ENCODE measurements at places on chromosomes 5 and 9.

- DNase-seq = no peak
These were observed 34.1 kb upstream of the SIL1 start for GRCh38 chr5:139232147-139232724.

DNA sequence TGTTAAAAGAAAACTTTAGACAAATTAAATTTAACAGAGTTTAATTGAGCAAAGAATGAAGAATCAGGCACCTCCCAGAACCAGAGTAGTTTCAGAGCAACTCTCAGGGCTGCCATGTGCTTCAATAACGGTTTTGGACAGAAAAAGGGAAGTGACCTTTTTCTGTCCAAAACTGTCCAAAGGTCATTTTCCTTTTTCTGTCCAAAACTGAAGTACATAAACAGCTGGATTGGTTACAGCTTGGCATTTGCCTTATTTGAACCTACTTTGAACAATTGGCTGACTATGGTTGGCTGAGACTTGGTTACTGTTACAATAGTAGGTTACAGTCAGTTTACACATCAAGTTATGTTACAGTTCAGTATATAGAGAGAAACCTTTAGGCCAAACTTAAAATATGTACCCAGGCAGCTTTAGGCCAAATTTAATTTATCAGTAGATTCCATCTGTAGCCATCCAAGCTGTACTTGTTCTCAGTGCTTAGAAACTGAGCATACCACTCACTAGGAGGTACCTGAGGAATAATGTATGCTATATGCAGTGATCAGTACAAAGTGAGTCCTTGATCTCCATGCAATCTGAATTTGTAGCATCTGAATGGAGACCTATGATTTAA lies 44.0 kb downstream of the C9orf85 start:
- no peak for DNase-seq

- DNase-seq = no peak
These were observed 277.2 kb upstream of the CDH9 start for GRCh38 chr5:27315363-27316270.

DNA sequence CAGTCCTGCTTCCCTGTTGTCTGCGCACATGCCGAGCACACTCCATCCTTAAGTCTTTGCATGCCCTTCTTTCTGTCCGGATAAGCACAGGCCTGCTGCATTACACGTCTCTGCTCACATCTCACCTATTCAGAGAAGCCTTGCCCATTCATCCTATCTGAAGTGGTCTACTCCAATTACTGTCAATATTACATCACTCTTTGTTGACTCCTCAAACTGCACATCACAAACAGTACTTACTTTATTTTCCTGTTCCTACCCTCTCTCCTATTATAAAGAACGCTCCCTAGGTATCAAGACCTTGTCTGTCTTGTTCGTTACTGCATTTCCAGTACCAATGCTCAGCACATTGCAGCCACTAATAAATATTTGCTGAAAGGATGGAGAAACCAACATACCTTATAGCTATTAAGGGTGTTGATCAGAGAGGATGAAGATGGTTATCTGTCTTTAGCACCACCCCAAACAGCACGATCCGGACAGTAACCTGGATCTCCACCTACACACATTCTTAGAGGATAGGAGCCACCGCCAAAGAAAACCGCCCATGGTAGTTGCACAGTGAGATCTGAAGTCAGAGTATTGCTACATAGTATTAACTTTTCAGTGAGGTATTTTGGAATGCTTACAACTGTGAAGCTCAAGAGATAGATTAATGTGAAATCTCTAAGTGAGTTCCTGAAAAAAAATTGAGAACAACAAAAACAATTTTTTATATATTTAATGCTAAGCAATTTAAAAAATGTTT lies 1.6 kb upstream of the PRRC1 start:
- no peak for DNase-seq

DNA sequence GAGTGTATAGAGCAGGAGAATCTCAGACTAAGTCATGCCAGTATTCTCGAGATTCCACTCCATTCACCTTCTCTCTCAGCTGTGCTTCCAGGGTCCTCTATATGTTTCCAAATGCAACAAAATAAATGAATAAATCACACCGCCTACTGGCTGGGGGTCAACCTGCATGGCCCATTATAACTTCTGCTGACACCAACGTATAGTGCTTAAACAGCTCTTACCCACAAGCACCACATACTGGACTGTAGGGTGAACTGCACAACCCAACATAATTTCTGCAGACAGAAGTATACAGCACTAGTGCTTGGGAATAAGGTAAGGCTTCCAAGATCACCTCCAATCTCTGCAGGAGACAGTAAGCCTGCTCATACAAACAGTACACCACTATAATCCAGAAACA lies 33.1 kb upstream of the HTR4 start:
- peak; percentile 64 for DNase-seq

DNA sequence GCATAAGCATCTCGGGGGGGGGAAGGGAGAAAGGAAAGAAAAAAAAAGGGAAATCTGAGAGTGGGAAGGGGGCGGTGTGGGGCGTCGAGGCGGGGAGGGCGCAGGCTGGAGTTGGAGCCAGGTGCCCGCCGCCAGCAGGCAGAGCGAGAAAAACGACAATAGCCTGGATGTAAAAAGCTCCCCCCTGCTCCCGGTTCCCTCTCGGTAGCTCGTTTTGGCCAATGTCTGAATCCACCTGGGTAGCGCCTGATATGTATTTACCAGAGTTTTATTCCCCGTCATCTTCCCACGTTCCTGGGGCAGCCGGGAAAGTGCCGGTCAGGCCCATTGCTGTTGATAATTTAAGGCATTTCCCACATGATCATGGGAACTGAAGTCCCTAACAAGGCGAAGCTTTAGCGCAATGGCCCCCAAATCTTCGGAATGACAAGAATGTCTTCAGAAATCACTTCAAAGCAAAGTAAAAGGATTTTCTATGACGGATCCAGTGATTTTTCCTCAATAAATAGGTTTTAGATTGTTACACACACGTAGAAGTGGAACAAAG lies 3.0 kb upstream of the OTP start:
- no peak for DNase-seq

GRCh38 chr5:83377131-83377865 lies 94.2 kb upstream of the VCAN start:
- DNase-seq = no peak

- no peak for DNase-seq
These were observed 19.1 kb upstream of the TRIO start for GRCh38 chr5:14123974-14124482.

DNA sequence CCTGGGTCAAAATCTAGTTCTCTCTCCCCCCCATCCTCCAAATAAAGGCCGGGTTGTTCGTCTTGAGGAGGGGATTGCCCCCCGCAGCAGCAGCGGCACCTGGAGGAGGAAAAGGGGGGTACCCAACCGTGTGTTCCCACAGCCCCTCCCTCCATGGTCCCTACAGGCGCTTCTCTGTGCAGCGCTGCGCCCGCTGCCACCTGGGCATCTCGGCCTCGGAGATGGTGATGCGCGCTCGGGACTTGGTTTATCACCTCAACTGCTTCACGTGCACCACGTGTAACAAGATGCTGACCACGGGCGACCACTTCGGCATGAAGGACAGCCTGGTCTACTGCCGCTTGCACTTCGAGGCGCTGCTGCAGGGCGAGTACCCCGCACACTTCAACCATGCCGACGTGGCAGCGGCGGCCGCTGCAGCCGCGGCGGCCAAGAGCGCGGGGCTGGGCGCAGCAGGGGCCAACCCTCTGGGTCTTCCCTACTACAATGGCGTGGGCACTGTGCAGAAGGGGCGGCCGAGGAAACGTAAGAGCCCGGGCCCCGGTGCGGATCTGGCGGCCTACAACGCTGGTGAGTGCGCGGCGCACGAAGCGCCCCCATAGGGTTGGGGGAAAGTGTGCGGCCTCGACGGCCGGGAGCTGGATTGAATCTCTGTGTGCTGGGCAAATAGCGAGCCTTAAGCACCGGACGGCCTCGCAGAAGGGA lies 3.5 kb downstream of the LHX2 start:
- DNase-seq = no peak

DNA sequence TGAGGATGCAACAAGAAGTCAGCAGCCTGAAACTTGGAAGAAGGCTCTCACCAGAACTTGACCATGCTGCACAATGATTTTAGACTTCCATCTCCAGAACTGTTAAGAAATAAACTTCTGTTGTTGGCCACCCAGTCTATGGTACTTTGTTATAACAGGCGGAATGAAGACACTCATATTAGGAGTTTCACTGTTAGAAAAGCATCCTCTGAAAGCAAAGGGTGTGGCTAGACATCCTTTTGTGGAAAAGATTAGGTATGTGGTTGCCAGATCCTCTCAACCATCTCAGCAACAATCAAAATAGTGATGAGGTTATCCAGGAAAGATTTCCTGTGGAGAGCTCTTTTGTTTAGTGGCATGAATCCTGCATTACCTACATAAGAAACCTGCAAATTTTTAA lies 20.7 kb downstream of the ITGA2 start:
- DNase-seq = no peak

- no peak for DNase-seq
These were observed 328.2 kb downstream of the TUSC1 start for GRCh38 chr9:25350011-25350410.

- DNase-seq = no peak
These were observed 213.7 kb downstream of the FSTL4 start for GRCh38 chr5:133398646-133399101.

DNA sequence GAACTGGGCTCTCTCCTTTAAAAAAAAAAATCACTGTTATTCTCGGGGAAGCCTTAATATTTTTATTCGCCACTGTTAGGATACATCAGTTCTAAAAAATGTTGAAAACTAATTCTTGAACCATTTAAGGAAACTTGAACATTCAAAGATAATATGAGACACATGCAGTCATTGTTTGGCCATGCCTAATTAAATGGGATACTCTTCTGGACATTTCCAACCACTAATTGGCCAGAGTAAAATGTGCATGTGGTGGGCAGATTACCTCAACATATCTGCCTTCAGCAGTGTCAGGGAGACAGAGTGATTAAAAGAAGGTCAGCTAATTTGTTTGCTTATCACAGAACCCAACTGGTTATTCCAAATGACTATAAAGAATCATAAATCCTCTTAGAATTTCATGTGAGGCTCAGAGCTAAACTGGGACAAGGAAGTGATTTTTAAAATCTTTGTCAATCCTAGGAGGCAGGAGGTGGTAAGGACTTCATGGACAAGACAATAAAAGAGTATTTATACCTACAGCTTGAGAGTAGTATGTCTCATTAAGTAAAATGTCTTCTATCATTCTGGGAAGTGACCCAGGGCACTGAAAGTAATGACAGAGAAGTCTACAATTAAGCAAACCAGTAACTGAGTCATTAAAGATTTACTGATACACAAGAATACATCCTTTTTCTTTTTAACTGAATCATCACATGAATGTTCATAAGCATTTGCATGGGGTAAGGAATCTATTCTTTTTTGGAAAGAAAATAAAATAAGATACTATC lies 242.9 kb upstream of the TRPM3 start:
- DNase-seq = no peak

DNA sequence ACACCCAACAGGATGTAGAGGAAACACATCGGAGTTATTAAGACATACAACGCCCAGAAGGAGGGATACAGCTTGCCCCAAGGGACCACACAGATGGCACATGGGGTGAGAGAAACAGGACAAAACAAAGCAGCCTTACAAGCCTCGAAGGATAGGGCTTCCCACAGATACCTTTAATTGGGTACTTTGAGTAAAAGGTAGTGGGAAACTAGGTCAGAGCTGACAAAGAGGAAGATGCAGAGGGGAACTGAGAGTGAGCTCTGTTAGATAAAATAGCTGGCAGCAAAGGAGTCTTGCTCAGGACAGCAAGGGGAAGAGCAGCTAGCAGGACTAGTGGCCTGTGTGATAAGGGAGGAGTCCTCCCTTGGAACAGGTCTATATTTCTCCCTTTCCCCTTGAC lies 48.2 kb downstream of the OTP start:
- no peak for DNase-seq

GRCh38 chr5:10702040-10702629 lies 58.9 kb downstream of the DAP start:
- peak; percentile 68 for DNase-seq

DNA sequence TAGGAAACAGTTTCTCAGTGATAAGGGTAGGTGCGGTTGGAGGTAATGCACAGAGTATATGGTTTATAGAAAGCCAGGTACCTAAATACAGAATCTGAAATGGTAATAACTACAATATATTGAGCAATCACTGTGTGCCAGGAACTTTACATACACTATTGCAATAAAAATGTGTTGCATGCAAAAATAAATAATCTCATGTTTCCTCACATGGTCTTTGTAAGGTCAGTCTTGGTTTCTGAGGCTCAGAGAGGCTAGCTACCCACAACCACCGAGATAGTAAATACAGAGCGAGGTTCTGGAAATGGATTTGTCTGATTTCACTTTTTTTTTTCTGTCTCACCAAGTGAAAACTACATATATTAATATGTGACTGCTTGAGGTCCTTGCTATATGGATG lies 128.9 kb downstream of the CAMK4 start:
- no peak for DNase-seq

- no peak for DNase-seq
These were observed 7.9 kb downstream of the IGIP start for GRCh38 chr5:140133514-140134167.

- DNase-seq = no peak
These were observed 1850.9 kb upstream of the NUDT12 start for GRCh38 chr5:105413406-105413990.

DNA sequence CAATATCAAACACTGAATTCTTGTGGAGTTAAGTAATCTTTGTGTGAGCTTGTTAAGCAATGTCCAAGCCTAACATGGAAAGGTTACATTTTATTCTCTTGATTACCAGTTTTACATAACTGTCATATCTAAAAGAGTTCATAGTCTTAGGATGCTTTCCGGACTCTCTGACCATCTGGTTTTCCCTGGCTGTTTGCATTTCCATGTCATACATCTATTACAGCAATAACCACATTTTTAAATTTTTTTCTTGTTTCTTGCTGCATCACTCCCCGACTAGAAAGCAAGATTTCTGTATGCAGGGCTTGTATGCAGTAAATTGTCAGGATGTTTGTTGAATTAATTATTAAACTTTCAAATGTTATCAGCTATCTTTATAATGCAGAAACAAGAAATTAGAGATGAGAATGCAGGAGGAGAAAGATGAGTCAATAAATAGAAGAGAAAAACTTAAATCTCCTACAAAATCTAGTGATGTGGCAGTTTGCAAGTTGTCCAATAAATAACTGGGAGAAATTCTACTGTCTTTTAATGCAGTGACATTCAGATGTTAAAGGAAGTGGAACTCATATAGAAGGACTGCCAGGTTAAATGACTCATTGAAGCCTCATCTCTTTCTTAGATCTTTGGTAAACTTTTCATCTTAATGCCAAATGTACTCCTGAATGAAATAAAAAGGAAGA lies 179.6 kb upstream of the SGCD start:
- no peak for DNase-seq

GRCh38 chr5:132673488-132673887 lies 301 bp upstream of the IL4 start:
- DNase-seq = no peak

- DNase-seq = no peak
These were observed 704.3 kb upstream of the ZNF608 start for GRCh38 chr5:125450771-125451170.

DNA sequence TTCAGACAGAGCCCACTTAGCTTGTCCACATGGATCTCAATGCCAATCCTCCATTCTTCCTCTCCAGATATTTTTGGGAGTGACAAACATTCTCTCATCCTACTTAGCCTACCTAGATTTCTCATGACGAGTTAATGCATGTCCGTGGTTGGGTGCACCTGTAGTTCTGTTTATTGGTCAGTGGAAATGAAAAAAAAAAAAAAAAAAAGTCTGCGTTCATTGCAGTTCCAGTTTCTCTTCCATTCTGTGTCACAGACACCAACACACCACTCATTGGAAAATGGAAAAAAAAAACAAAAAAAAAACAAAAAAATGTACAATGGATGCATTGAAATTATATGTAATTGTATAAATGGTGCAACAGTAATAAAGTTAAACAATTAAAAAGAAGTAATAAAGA lies 59.0 kb downstream of the BASP1 start:
- DNase-seq = no peak

Measured in HCT116 (cell line).